GM12891 (cell line): ENCODE measurements at places on chromosomes 1 and 21.

GRCh38 chr1:179984101-179984500 is 29.5 kb downstream of the CEP350 start:
- no peak for DNase-seq

GRCh38 chr1:26290882-26291261 is 11.0 kb downstream of the SH3BGRL3 start:
- no peak for DNase-seq

DNA sequence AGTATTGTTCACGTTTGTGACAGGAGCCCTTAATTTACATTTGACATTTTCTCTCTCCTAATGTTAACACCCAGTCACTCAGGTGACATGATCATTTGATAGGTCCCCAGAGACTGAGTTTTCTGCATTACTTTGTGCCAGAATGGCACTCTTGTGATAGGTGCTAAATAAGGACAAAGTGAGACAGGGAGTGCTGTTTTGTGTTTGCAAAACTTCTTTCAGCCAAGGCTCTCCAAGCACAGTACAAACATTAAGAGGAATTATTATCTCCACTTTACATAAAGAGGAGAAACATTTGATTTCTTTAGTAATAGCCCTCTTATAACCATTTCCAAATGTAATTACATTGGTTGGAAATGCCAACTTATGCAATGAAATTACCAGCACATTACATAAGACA is 355.2 kb downstream of the NTNG1 start:
- DNase-seq = no peak

GRCh38 chr1:161089251-161089924 is at the start of gene NECTIN4:
NECTIN4 (minus strand) TSS chr1:161089558; CDS start chr1:161089296, 262 bp downstream.
- DNase-seq = no peak

DNA sequence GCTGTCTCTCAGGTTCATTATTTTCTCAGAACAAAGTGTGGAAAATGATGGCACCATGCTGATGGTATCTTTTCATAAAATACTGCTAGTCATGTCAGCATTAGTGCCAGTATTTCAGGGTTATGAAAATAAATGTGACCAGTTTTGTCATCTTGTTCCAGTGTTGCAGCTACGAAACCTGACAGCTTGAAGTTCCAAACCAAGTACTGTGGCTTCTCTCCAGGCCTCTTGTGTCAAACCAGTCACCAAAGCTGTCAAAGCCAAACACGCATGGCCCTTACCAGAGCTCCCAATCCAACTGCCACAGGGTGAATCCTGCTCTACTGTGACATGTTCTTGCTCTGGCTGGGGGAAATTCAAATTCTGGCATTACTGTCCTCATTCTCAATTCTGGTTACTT is 20.7 kb upstream of the EXO1 start:
- no peak for DNase-seq

DNA sequence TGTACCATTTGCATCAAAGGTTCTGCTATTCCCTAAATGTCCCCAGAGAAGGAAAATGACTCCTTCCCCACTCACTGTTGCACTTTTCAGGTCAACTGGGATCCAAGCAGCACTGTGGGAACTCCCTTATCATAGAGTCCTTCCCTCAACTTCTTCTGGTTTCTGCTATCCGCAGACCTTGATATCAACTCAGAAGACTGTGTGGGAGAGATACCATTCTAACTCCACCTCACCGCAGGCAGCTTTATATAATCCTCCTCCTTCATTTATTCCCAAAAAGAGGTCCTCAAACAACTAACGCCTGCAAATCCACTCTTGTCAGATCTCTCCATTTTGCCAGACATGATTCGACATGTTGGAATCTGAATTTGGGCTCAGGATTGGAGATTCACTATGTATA is 27.3 kb downstream of the LHX9 start:
- DNase-seq = no peak

GRCh38 chr21:22791376-22791775 is 1793.2 kb downstream of the NCAM2 start:
- DNase-seq = no peak

GRCh38 chr1:166692346-166692745 is 146.9 kb upstream of the POGK start:
- no peak for DNase-seq

GRCh38 chr1:114116086-114116485 is 37.6 kb downstream of the SYT6 start:
- DNase-seq = no peak

- no peak for DNase-seq
Observed at GRCh38 chr1:191888996-191889622, 269.2 kb upstream of the RGS18 start.

DNA sequence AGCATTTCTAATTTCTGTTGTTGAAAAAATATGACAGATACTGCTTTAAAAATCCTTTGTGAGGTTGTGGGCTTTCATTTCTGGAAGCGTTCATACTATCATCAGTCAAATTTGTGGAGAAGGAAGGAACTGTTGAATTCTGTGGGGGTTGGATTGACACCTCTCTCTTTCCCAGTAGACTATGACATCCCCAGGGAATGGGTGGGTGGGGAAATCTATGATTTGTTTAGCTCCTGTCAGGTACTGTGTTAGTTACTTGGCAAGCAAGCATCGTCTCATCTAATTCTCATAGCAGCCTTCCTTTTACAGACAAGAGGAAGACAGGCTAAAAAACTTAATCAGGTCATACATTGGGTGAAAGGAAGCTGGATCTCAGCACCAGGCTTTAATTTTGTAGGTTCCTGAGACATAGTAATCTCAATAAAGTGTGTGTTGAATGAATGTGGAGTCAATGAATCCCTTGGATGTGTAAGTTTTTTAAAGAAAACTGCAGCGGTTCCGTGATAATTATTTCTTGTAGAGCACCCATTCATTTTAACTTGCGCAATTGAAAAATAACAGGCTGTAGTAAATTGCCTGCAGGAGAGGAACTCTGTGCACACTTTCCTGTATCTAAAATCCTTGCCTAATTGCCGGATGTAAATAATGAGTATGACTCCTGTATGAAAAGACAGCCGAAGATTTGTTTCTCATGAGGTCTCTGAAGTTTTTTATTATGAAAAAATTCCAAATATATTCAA is 60.6 kb downstream of the MYOM3 start:
- DNase-seq = no peak

DNA sequence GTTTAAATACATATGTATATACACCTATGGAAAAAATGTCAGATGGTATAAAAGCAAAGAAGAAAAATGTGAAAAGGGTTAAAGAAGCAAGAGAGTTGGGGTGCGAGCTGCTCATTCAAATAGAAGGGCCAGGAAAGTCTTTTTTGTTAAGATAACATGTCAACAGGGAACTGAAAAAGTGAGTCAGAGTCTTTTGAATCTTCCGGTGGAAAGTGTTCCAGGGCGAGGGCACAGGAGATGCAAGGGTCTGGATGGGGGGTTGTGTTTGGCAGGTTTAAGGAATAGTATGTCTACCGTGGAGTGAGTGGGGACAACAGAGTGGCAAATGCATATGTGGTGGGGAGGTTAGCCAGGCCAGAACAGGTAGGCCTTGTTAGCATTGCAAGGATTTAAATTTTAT is 22.2 kb upstream of the GNG12 start:
- no peak for DNase-seq

DNA sequence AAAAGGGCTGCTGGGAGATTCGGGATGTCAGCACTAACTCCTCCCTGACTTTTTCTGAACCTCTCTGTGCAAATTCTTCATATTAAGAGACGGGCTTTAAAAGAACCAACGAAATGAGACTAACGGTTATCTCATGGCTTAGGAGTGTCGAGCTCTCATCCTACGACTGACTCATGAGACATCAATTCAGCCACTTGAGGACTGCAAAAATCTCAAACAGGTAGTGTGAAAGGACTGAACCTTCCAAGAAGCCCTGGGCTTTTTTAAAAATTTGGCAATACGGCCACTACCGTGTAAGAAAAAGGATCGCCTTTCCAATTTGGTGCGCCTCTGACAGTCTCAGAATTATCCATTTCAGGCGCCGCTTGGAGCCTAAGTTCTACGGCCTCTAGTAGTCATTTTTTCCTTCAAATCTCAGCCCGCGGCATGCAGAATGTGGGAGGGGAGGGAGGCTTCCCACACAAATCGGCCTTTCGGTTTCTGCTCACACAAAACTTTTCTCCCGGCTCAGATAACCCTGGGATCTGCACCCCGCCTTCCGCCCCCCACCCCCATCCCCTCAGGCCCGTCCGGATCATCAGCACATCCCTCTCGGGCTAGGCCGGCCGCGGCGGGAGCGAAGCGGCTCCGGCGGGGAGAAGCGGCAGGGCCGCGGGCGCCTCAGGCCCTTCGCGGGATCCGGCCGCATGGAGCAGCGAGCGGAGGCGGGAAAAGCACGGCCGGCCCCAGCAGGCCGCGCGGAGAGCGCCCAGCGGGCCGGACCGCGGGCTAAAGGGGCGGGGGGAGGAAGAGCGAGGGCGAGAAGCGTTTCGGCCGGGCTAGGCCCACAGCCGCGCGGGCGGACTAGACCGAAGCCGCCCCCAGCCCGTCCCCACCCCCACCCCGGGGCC is 618 bp downstream of the HNRNPR start:
- no peak for DNase-seq

DNA sequence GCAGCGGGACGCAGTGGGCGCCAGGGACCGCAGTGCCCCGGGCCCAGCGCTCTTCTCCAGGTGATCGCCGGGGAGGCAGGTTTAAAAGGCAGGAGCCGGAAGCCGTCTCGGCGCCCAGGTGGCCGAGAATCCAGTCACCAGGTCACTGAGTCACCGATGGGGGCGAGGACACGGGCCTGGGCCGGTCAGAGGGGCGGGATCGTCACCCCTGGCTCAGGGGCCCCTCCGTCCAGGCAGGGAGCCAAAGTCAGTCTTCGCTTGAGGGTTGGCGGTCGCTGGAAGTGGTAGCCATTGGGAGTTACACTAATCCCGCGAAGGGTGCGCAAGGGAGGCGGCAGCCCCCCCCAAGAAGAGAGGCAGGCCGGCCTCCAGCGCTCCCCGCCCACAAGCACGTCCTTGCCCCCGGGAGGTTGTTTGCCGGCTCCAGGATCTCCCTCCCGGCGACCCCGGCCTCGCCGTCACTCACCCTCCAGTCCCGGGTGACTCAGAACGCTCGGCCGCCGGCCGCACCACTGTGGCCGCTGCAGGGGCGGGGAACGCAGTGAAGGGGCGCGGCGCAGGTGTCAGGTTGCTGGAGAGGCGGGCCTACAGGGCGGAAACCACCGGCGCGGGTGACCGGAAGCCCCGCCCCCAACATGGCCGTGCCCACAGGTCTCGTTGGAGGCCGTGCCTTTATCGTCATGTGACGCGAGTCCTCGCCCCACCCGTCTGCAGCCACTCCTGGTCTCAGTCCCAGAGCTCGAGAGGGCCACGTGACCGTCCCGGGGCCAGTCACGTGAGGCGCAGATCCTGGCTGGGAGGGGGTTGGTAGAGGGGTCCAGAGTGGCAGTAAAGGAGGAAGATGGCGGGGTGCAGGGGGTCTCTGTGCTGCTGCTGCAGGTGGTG is at the start of the genes CLCN6 and MTHFR:
Gene CLCN6, plus strand, starts transcription at position 770 of the 885 bp plus-strand sequence. Its CDS starts 72 bp downstream, at position 842.
Gene MTHFR, minus strand, starts transcription at position 543 of the 885 bp plus-strand sequence. CDS start 2,848 bp downstream, outside the sequence.
- DNase-seq = peak; percentile 98

DNA sequence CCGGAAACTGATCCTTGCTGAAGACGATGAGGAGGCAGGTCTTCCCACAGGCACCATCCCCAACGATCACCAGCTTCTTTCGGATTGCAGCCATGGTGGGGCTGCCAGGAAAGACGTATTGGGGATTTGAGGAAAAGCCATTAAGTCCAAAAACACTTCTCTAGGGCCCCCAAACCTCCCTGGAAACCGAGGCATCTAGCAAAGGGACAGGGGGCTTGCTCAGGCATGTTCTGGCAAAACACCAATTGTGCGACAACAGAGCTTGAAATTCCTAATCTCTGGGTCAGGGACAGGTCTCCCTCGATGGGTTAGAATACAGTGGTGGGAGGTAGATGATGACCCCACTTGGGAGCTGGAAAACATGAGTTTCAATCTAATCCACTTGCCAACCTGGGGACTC is 3.2 kb downstream of the RHOC start:
- DNase-seq = no peak

DNA sequence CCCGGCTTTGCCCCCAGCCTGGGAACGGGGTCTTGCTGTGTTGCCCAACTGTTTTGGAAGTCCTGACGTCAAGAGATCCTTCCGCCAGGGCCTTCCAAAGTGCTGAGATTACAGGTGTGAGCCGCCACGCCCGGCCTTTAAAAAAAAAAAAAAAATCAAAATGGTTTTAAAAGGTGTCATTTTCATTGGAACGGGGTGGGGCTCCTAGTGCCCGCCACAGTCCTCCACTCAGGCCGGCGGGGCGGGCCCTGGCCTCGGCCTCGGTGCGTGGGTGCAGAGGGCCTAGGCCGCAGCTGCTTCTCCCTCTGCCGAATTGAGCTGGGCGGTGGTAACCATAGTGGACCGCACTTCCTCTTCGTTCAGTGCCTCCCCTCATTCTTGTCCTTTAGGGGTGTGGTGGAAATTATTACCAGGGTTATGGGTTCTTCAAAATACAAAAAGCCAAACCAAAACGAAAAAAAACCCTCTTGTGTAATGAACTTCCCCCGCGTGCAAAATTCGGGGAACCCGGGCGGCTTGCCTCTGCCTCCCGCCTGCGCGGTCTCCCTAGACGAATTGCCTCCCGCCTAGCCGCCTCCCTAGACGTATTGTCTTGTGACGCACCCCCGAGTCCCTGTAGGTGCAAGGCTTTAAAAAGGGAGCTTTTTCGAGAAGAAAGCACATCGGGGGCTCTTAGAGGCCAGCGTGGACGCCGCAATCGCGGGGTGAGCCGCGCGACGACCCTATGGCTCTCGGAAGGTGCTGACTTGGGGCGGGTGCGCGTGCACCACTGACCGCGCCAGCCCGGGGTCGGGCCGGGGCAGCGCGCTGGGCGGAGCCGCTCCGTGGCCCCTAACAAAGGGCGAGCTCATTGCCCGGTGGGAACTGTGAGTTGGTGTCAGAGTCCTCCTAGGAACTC is 10.5 kb upstream of the SPEN start:
- no peak for DNase-seq

GRCh38 chr1:173393659-173394000 is 83.5 kb upstream of the PRDX6 start:
- DNase-seq = no peak

DNA sequence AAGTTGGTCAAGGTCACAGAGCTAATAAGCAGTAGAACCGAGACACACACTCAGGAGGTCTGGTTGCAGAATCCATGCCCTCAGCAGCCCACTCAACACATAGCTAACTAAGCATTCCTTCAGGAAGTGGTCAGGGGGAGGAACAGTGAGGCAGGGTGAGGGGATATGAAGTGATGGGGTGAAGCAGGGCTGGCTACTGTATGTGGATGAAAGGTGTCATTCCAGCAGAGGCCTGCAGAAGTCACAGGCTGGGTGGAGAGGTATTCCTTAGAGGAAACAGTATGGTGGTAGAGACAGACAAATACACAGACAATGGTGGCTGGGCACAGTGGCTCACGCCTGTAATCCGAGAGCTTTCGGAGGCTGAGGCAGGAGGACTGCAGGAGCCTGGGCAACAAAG is 14.1 kb downstream of the TMCO4 start:
- no peak for DNase-seq

- no peak for DNase-seq
Observed at GRCh38 chr21:43874085-43874805, 9.2 kb downstream of the AGPAT3 start.
